NCI-H2171 treated with DMSO at 0.1 percent for 48 hours (cell line): ENCODE measurements at places on chromosomes 5 and 9.

- peak; percentile 62 for DNase-seq
Observed at GRCh38 chr9:121299467-121300282, 31.7 kb downstream of the GSN start.

DNA sequence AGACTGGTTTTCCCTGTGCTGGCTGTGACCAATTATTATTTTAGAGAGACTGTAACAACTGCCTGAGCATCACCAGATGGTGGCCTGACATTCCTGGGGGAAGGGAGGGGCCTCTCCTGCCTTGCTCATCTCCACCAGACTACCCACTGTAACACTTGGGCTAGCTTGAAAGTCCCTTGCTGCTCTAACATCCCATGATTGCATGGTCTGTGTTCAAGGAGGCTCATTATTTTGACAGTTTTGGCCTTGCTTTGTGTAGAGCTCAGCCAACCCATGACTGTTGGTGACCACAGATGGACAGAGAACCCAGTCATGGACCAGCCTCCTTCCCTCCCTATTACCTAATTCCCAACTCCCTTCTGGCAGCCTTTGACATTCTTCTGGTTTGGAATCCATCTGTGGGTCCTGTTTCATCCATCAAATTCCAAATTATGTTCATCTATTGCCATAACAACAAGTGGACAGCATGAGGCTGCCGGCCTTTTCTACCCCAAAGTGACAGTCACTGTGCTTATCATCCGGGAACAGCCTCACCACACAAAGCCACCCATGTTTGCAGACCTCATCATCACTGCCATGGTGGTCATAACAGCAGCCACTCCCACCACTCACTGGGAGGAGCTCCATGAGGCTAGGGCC, 49.0 kb upstream of the ICE1 start:
- no peak for DNase-seq

GRCh38 chr9:88092797-88093331, 45.4 kb downstream of the SPATA31C2 start:
- no peak for DNase-seq

DNA sequence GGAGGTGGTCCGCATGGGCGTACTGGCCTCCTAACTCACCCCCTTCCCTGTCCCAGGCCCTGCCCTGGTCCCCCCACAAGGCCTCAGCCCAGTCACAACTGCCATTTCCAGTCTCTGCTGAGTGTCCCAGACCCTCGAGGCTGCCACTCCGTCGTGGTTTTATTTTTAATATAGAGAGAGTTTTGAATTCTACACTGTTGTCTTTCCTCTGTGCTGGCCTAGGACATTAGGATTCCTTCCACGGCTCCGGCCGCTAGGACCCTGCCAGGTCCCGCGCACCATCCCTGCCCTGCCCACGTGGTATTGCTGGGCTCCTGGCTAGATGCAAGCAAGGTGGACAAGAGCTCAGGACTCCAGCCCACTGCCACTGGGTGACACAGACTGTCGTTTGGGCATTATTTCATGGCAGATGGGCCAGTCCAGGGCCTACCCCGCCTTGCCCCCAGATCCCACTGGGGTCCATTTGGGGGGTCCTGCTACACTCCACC, 53.3 kb downstream of the SAR1B start:
- no peak for DNase-seq

GRCh38 chr9:96514800-96515158, 64.8 kb downstream of the HABP4 start:
- no peak for DNase-seq

GRCh38 chr9:137021979-137022661, 5.9 kb downstream of the ABCA2 start:
- peak; percentile 20 for DNase-seq

DNA sequence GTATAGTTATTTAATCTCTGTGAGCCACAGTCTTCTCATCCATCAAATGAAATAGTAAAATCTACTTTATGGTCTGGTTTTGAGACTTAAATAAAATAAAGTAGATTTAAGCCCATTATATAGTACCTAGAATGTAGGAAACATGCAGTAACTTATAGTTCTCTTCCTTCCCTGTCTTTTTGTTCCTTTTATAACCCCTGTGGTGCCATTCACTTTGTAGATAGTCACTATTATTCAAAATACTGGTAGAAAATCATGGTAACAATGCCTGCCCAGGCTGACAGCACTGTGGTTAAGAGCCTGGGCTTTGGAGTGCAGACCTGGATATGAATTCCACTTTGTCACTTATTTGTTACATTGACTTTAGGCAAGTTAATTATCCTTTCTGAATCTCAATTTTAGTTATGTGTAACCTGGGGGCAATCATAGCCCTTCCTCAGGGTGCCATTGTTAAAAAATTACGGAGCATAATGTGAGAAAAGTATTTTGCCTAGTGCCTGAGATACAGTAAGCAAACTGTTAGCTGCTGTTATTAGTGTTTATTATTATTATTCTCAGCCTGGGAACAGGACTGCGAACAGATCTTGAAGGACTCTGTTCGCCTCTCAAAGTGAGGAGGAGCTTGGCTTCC, 100.4 kb downstream of the RALGPS1 start:
- DNase-seq, result no peak

DNA sequence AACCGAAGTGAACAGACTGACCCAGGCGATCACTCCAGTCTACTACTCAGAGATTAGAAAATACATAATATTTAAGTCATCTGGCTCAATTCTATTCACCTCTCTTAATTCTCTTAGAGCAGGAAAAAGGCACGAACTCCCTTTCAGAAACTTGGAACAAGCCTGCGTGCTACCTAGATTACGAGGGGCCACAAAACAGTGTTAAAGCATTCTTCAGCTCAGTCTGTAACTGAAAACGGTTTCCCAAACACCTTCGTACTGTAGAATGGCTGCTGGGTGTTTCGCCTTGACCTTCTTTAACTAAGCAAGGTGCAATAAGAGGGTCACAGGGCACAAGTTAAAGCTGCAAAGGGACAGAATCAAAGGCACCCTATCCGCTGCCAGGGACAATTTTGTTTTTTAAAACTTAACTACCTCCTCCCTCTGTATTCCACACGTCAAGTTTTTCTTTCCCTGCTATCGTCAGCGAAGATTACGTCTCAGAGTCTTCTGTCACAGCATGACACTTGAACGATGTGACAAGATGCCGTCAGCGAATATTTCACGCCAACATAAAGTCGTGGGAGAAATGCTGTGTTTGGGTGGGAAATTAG, 687 bp downstream of the LYSMD3 start:
- DNase-seq, result peak; percentile 3

GRCh38 chr5:55897905-55898304, 46.7 kb downstream of the IL31RA start:
- peak; percentile 52 for DNase-seq

- no peak for DNase-seq
Observed at GRCh38 chr5:135690466-135690865, 111.7 kb upstream of the CXCL14 start.

GRCh38 chr9:27447031-27447683, 76.9 kb upstream of the IFNK start:
- DNase-seq, result peak; percentile 92

DNA sequence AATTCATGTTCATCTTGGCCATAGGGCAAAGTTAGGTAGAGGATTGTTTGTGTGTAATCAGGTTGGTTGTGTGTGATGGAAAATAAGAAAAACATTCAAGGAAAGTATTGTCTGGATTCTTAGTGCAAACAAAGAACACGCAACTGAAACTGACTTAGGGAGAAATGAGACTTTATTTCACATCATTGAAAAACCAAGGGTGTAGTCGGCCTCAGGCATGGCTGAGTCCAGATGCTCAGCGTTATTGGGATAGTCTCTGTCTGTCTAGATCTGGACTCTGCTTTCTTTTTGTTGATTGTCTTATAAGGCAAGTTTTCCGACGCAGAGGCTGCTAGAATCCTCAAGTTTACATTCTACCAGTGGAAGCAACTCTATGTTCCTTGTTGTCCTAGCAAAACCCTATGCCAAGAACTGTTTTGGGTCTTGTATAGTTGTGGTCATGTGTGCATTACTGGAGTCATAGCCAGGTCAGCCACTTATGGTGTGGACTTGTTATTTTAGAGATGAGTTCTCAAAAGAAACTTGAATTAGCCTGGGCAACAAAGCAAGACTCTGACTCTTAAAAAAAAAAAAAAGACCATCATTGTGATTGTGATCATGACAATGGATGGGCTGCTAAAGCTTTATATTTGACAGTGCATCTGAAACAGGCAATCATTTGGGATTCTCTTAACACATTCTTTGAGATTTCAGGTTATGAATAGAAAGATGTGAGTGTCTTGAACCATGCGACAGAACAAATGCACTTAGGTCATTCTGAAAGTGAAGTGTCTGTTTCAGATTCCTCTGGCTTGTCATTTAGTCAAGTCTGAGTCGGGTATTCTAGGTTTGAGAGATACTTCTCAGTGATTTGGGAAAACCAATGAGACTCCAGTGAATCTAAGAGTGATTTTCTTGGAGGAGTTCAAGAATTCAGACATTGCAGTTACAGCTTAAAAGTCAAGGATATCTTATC, 82.6 kb downstream of the DOCK2 start:
- DNase-seq, result no peak

DNA sequence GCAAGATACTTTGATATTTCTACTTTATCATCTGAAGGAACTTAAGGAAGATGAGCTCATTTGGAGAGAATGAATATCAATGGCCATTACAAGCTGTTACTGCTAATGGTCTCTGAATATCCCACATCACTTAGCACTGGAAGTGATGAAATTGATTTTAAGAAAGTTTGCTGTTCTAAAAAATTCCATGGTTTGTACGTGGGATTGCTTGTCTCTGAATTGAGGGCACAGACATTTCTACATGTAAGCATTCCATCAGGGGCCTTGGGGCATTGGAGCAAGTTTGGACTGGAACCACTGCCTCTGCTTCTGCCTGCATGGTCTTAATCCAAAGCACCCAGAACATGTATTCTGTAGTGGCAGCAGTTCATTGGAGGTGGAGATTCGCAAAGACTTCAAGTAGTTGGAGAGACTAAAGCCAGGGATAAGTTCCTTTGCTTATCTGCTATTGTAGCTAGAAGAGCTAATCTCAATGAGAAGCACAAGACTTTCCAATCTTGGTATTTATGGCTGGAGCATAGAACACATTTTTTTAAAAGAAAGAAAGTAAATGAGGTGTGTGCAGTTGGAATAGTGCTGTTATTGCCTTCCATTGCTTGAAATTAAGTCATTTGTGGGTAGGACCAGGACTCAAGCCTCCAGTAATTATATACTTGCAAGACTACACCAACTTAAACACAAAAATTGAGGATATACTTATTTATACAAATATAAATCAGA, 424.2 kb downstream of the SPATA31D1 start:
- DNase-seq, result no peak

- no peak for DNase-seq
Observed at GRCh38 chr5:120293796-120294195, 170.3 kb upstream of the PRR16 start.

DNA sequence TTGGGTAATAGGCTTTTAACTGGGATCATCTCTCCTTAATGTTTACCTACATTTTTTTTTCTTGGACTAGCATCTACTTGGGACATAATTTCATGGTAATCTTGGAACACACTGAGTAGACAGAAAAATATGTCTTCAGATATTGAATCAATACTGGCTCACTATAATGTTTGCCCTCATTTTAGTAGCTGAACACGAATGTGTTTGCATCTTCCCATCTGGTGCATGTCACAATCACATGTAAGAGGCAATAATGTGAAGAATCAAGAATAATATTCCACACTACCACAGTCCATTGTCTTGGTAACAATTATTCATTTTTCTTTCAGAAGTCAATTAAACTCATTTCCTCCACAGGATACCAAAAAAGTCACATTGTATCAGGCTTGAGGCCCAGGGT, 382.7 kb upstream of the CDH10 start:
- no peak for DNase-seq

- no peak for DNase-seq
Observed at GRCh38 chr9:97802276-97802675, 50.8 kb upstream of the FOXE1 start.
